Activated naive CD4-positive, alpha-beta T cell treated with anti-CD3 and anti-CD28 coated beads, Interleukin-2, amount 10 ng/mL, durations not matched to agents 7 days and 5 days (primary cell): ENCODE measurements at places on chromosomes 12 and 14.
A peak's percentile ranks its signal among the peaks of the same experiment; 100 is the strongest.

GRCh38 chr14:61452452-61452851 is 131.1 kb downstream of the PRKCH start:
- DNase-seq = peak; percentile 83

- no peak for DNase-seq
Observed at GRCh38 chr14:95507701-95508103, 8.7 kb downstream of the SYNE3 start.

DNA sequence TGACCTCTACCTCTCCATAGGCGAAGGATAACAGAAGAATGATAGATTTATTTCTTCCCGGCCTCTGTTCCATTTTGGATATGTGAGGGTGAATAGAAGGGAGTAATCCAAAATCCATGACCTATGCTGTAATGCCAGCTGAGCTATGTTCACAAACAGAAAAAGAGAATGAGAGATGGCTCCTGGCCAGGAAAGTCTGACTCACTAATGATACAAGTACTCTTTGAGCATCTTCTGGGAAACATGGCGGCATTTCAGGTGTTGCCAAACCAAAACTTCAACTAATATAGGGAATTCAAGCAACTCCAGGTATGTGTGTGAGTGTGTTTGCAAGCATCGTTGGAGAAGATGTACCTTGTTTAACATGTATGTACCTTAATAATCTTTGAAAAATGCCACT is 55.1 kb downstream of the MED13L start:
- no peak for DNase-seq

DNA sequence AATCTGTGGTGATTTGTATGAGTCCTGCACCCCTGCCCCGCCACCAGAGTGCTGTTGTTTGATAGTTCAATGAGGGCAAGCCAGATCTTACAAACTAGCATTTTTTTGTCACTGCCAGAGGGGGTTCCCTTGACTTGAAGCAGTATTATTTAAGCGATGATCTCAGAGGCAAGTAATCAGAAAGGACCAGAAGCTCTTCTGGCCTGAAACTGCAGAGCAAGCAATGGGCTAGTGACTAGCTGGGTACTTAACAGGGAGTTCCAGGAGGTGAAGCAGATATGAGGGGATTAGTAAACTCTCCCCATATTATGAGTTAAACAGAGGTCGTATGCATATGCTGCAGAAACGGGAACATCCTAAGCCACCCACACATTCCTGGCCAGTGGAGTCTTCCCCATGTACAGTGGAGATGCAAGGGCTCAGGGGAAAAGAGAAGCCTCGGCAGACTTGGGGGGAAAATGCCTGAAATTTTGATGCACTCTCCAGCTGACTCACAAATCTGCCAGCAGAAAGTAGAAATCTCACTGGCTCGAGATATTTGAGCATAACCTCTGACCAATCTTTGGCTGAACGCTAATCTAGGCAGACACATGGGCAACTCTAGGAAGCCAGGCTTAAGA is 8.3 kb upstream of the CRACR2A start:
- no peak for DNase-seq

- DNase-seq = no peak
Observed at GRCh38 chr14:92491782-92492181, 21.8 kb upstream of the RIN3 start.

DNA sequence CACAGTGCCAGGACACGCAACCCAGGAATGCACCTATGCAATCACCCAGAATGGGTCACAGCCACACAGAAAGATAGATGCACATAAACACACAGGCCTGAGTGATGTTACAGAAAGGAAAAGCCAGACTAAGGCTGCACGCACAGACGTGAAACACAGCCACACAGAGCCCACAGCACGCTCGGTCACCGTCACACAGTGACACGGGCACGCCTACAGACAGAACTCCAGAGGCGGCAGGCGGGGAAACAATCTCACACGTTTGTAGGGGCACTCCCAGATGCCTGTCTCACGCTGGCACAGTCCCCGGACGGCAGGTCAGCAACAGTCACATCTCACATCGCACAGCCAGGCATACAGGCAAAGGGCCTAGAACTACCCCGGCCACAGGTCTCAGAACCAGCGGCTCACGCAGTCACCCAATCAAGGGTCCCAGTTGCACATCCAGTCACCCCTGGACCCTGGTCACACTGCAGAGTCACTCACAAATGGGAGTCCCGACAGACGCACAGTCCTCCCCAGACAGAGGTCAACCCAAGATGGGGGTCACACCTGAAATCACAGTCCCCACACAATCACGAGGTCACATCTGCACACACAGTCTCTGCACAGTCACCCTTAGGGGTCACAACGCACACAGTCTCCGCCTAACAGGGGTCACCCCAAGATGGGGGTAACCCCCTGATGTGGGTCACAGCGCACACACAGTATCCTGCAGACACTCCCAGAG is 790 bp downstream of the SSH1 start:
- DNase-seq = peak; percentile 66

DNA sequence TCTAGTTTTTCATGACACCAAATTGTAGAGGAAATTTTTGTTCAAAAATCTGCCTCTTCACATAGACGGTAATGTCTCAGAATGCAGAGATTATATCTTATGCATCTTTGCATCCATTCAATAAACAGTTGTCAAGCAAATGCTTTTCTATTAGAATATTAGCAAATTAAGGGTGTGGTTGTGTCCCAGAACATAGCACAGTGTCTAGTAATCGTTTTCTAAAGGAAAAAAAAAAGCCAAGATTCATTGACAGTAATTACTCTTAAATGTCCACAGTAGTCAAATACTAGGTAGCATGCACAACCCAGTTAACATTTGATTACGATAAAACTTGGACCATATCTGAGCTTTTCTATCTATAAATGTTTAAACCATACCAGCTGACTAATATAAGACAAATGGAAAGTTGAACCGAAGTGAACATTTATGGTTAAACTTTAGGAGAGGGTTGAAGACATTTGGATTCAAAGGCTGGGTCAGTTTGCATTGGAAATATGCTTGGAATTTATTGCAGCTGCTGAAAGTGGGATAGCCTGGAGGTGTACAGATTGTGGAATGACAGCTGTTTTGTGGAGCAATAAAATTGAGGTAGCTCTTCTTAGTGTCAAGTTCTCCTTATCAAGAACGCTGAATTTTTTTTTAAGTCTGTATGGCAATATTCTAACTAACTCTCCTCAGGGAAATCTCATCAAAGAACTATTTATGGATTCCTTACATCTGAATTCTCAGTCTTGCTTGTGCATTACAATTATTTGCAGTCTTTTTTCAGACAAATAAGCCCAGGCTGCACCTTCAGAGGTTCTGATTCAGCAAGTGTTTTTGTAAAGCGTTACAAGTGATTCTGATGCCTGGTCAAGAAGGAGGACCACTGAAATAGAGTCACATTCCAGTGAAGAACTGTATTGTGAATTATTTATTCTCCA is 66.7 kb upstream of the ATP2B1 start:
- DNase-seq = no peak

DNA sequence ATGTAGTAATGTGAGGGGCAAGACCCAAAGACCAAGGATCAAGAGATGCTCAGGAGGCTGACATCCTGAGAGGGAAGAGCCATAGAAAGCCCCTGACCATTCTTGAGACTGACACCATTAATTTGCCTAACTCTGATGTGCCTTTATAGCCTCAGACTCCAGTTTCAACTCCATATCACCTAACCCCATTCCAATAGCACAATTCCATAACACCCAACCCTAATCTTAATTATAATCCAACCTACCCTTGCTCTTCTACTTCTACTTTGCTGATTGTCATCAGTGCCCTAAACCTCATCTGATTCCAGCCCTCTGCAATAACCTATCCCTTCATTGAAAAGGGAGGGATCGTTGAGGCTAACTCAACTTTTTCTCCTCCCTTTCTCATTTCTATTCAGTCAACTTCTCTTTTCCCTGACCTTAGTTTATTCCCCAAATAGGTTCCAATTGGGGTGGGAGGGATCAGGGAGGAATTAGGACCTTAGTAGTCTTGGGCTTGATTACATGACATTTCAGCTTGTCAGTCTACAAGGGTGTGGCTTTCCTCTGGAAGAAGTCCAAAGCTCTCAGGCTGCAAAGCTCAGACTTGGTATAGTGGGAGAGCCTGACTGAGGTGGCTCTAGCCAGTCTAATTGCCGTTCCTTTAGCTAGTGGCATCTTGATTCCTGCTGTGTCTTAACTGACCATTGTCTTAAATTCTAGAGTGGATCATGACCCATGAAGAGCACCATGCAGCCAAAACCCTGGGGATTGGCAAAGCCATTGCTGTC is 3.1 kb downstream of the PFKM start:
- DNase-seq = no peak

DNA sequence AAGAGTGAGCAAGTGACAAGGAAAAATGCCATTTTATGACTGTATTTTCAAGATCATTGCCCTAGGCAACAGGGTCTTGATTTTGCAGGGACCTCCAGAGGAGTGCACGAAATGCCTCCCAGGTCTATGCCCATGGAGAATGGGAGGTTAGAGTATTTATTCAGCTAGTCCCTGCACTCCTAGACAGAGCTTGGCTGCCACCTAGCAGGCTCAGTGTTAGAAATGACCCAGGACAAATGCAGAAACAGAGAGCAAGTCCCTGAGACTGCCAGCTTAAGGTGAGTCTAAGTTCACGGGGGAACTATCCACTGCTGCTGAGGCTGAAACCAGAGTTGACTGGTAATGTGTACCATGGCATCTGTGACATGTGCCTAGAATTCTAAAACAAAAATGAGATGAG is 506.4 kb downstream of the MED13L start:
- no peak for DNase-seq

DNA sequence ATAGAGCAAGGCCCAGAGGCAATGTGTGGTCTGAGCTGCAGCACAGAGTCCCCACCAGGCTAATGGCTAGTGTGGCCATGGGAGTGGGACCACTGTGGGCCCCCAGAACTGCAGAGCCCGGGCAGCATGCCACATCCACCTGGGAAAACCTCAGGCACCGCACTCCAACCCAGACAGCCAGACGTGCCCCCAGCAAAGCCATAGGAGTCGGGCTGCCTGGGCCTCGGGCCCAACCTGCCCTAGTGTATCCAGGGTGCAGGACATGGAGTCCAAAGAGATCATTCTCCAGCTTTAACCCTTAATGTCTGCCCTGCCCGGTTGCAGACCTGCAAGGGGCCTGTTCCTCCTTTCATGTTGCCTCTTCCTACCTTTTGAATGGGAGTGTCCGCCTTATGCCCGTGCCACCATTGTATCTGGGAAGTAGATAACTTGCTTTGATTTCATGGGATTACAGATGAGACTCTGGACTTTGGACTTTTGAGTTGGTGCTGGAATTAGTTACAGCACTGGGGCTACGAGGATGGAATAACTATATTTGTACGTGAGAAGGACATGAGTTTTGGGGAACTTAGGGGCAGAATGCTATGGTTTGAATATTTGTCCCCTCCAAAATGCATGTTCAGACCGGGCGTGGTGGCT is 29.1 kb upstream of the DEGS2 start:
- no peak for DNase-seq

DNA sequence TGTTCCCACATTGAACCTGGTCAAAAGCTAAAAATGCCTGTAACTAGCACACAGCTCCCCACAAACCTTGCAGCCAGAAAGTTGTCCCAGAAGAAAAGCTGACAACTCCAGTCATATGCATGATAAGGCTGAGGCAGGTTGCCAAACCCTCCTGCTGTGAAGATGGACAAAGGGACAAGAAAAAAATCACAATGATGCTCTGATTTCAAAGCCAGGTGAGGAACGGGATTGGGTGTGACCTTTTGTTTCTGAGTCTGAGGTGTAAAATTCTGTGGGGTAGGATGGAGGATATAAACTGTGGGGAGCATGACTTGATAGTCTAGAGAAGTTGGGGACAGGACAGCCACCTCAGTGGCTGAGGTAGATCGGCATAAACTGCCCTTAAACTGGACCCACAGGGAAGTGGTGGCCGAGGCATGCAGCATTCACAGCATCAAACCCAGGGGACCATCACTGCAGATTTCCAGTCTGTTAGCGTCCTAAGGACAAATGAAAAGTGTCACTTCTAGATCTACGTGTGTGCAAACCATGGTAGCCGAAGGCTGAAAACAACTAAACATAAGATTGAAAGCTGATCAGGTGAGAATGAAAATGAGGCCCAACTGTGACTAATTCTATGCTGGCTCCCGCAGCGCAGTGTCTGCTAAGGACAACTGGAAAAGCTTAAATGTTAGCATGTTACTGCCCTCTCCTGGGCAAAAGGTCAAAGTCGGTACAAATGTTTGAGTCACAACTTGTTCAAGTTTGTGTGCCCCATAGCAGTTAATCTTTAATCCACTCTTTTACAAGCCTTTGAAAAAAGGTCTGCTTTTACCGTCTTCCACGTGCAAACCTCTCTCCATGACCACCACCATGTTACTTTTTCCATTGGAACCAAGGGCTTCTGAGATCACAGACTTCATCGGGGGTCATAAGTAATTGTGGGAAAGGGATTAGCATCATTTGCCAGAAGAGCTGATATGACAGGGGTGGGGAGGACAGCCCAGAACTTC is 39.8 kb downstream of the GRIN2B start:
- DNase-seq = no peak

- no peak for DNase-seq
Observed at GRCh38 chr12:69569236-69569635, 16.0 kb upstream of the CCT2 start.

DNA sequence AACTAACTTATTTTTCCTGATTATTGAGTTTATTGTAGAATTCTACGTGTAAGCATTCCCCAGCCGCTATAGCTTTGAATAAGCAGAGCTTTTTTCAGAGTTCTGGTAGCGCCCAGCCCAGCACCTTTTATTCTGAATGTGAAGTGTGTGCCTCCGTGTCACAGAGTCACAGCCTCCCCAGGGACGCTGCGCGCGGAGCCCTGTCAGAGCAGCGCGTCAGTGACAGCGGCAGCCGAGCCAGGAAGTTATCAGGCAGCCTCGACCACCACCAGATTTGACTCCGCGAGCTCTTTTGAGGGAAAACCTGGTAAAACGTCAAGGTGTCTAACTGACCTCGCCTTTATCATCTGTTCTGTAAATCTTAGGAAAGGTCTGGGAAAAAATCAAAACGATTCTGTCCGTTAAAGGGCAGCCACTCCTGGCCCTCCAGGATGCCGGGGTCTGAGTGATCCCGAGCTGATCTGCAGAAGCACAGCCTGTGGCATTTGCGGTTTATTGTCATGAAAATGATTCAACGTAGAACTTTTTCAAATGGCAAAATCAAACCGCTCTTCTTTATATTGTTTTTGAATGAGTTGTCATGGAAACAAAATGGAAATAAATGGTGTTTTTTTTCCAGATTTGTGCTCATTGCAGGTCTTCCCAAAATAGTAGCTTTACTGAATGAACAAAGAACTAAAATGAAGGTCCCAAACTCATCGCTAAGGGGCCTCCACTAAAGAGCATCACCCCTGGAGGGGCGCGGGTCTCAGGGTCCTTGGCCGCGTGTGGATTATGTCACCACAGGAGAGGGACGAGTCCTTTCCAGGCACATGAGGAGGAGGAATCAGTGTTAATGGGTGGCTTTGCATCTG is 43.1 kb upstream of the MMP17 start:
- no peak for DNase-seq

GRCh38 chr12:24599736-24600135 is 349.2 kb downstream of the BCAT1 start:
- no peak for DNase-seq

GRCh38 chr14:68688872-68689371 is 103.9 kb downstream of the ZFP36L1 start:
- DNase-seq = peak; percentile 22
